ENCODE measurements at places on chromosomes 5 and 9.

DNA sequence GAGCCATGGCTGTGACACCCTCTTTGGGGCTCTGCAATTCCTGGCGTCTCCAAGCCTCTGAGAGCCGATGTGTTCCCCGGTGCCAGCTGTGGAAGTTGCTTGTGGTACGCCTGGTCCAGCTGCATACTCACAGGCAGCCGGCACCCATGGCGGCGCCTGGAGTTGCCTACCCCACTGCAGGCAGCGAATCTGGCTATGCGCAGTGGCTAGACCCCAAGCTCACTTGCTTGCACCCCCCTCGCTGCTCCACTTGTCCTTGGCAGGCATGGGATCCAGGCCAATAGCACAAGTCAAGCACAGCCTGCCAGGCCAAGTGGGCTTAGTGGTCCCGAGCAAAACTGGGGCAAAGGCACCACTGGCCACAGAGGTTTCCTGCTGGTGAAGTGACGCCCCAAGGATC lies 24.7 kb upstream of the GABRA6 start:
- no peak for DNase-seq

DNA sequence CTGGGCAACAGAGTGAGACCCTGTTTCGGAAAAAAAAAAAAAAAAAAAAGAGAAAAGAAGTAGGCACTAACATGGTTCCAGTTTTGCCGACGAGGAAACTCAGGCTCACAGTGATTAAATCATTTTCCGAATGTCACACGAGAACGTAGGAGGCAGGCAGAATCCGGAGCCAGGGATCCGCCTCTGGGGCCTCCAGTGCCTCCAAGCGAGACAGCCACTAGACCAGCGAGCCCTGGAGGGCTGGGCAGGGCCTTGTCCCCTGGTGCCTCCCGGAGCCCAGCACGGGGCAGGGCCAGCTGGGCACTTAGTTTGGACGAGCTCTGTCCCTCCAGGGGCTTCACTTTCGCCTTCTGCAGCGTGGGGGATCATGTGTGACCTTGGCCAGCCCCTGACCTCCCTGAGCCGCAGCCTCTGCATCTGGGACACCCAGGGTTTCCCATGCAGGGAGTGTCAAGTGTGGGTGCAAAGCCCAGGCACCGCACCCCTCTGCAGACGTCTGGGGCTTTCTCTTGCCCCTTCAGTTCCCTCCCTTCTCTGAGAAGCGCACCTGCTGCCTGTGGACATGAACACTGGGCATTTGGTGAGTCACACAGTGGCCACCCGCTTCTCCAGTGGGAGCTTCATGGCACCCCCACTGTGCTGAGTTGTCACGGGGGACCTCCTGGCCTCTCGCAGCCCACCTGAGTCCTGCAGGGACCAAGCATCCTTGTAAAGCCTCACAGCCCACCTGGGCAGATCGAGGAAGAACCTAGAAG lies 80.3 kb downstream of the RXRA start:
- DNase-seq, result no peak

DNA sequence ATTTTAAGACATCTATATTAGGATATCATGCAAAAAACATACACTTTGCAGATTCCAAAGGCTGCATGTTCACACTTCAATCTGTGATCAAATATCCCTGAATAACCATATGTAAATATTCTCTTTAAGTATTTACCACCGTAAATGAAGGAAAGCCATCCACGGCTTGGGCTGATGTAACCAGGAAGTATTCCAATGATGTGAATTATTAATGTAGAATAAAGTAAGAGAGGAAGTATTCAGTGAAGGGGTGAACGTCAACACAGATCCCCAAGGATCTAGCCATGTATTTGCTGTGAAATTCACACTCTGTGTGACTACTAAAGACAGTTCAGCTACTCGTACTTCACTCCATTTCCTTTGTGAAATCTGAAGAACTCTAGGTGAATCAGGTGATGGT lies 75.2 kb downstream of the CDH6 start:
- no peak for DNase-seq

GRCh38 chr5:60248901-60249300 lies 355.4 kb upstream of the PDE4D start:
- no peak for DNase-seq

DNA sequence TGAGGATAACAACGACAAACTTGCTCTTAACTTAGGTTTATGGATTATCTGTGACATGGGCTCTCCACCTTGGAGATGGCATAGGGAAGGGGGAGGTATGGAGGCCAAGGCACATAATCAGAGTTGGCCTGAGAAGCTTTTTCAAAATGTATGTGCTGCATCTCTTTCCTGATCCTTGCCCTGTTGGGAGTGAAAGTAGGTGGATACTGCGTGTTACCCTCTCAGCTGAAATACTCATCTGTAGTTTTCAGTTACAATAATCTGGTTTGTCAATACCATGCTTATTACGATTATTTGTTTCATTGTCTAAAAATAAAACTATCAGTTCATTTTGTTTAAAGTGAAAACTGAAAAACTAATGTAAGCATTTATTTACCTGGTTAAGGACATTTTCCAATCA lies 86.7 kb downstream of the SLC44A1 start:
- no peak for DNase-seq

GRCh38 chr9:77161966-77162365 lies 15.4 kb upstream of the VPS13A start:
- no peak for DNase-seq

- DNase-seq, result peak; percentile 19
These were observed 782 bp upstream of the SKP1 start for GRCh38 chr5:134177369-134178095.

GRCh38 chr9:29945012-29945411 lies 2371.7 kb upstream of the C9orf72 start:
- DNase-seq, result peak; percentile 20

DNA sequence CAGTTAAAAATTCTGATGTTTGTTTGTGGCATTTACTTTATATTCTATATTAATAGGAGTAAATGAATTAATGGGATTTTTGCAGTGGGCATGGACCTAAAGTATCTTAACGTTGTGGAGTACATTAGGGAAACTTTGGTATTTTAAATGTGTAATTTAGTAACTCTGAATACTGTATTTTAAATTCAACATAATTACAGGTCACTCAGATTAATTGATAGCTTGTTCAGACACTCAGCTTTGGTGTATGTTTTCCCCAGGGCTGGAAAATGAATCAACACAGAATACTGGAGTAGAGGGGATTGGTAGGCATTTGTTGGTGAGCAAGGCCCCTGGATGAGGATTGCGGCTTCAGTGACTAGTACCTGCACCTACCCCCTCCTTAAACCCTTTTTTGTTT lies 117.5 kb downstream of the TRIO start:
- no peak for DNase-seq

DNA sequence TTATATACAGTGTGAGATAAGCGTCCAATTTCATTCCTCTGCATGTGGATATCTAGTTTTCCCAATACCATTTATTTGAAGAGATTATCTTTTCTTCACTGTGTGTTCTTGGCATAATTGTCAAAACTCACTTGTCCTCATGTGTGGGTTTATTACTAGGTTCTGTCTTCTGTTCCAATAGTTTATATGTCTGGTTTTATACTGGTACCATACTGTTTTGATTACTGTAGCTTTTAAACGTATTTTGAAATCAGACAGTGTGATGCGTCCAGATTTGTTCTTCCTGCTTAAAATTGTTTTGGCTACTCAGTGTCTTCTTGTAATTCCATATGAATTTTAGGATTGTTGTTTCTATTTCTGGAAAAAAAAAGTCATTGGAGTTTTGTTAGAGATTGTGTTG lies 10.2 kb downstream of the NDUFAF2 start:
- DNase-seq, result no peak

DNA sequence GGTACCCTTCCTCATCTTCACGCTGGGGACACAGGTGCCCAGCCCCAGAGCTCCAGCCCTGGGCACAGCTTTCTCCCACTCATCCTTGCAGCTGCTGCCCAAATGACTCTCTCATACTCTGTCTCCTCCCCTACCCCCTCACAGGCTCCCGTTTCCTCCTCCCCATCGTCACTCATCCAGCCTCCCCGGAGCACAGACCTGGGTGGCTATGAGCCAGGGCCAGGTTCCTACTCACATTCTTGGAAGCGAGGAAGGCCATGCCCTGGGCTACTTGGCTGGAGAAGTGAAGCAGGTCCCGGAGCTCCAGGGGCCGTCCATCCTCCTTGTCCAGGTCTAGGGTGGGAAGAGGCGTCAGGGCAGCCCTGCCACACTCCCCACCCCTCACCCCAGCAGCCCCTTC lies 29.3 kb downstream of the CSF1R start:
- DNase-seq, result no peak

DNA sequence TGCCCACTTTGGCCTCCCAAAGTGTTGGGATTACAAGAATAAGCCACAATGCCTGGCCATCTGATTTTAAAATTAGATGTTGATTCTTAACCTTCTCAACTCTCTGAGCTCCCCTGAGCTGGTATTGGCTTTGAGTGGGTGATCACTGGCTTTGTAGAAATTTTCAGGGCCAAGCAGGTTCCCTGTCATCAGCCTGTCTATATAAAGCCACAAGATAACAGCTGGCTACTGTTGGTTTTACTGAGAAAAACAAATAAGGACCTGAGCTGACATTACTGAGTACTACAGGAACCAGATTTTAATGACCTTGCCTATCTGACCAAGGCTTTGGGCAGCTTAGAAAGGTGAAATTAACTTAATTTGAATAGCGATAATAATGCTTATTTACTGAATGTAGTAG lies 153.6 kb downstream of the MSX2 start:
- DNase-seq, result no peak

- DNase-seq, result no peak
These were observed 396.9 kb downstream of the AGTPBP1 start for GRCh38 chr9:85344901-85345300.

DNA sequence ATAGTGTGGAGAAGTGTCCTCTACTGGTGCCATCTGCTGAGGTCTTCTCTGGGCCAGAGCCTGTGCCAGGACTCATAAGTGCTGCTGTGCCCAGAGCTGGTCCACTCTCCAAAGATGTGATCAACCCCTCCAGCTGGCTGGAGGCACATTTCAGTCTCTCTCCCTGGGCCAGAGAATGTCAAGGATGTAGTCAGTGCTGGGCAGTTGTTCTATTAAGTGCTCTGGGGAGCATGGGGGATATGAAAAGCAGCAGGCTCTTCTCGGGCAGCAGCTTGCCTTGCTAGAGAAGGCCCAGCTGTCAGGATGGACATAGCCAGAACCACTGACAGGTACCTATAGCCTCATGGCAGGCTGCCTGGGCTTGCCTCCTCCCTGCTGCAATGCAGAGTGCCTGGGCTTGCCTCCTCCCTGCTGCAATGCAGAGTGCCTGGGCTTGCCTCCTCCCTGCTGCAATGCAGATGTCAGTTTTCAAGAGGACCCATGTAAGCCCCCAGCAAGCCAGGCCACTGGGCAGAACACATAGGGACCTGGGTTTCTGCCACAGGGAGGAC lies 157.2 kb upstream of the PANK3 start:
- DNase-seq, result no peak

All from fibroblast of skin of right biceps (primary cell).